ENCODE measurements at places on chromosomes 3 and 15.

GRCh38 chr3:28669870-28670269, 321.2 kb upstream of the AZI2 start:
- DNase-seq: no peak

- DNase-seq: no peak
Measured at GRCh38 chr3:111577798-111578685, 17.1 kb downstream of the ZBED2 start.

- DNase-seq: no peak
Measured at GRCh38 chr15:78921517-78921916, 23.3 kb downstream of the CTSH start.

- DNase-seq: no peak
Measured at GRCh38 chr3:13108861-13109260, 35.6 kb upstream of the IQSEC1 start.

DNA sequence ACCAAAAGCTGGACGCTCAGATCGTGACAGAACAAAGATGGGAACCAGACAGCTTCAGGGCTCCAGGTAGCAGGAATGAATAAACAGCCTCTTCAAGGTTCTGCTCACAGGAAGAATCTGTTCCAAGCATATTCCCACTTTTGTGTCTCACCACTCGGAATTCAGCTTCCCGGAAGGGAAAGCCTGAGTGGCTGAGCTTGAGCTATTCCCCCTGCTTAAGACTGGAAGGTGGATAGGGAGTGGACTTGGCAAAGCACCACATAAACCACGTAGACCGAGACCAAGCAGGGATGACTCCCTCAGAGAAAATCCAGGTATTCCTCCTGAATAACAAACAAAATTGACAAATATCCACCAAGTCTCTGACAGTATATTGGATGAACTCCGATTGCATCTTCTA, 180.2 kb upstream of the NR2F2 start:
- DNase-seq: no peak

- DNase-seq: no peak
Measured at GRCh38 chr3:61464518-61465140, 96.7 kb upstream of the PTPRG start.

DNA sequence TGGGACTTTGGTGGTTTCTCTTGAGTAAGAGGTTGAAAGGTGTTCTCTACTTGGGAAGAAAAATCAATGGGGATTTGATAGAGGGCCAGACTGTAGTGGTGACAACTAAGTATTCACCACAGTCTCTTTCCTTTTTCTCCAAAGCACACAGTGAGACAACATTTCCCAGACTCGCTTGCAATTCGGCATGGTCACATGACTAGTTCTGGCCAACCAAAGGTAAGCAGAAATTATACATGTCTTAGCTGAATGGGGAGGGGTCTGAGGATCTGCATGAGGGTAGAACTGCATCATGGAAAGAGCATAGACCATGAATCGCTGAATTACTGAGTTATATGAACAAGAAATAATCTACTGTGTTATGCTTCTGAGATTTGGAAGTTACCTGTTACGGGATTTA, 144.5 kb upstream of the MYRIP start:
- DNase-seq: no peak

DNA sequence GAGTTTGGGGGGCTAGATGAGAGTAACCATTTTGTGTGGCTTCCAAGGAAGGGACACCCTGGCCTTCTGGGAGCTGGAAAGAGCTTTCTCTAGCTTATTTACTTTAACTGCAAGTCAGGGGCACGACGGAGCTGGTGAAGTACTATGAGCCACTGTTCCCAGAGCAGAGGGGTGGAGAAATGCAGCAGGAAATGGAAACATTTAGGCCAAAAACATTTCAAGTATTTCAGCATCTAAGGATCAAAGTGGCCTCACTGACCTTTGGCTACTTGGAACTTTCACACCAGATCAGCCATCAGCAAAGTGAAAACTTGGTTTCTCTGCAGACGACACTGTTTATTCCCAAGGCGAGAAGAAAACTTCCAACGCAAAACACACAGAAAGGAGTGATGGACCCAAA, 7.9 kb downstream of the DGKG start:
- DNase-seq: no peak
